Epithelial cell of alveolus of lung (primary cell): ENCODE measurements at places on chromosomes 2 and 18. TPM values are rescaled to one million over a fixed set of nuclear protein-coding genes. Genes with fewer than 3 reads are reported as not detected.

The GREB1 gene
- total RNA-seq: 0.13 and 1.4 TPM in 2 replicates

The ASB18 gene
- not detected in 2 replicates for total RNA-seq

The NFE2L2 gene
- total RNA-seq: 57.9 and 184 TPM in 2 replicates

The TNFAIP6 gene
- 32.4 and 48.5 TPM in 2 replicates for total RNA-seq

The ERICH2 gene
- 4.5 TPM in 1 of 2 replicates, not detected in the other for total RNA-seq

The TYMS gene
- 39.8 and 41.2 TPM in 2 replicates for total RNA-seq

The MRO gene
- not detected in 2 replicates for total RNA-seq

The TRIB2 gene
- 48.5 and 154 TPM in 2 replicates for total RNA-seq

The SFT2D3 gene
- 4.8 and 8.5 TPM in 2 replicates for total RNA-seq

The MFF gene
- 130 and 177 TPM in 2 replicates for total RNA-seq

The INHA gene
- total RNA-seq: not detected in 2 replicates

The GPR39 gene
- total RNA-seq: 9.1 TPM in 1 of 2 replicates, not detected in the other

The BABAM2 gene
- 27.5 and 35.7 TPM in 2 replicates for total RNA-seq
